ENCODE measurements at places on chromosomes 4 and X.

DNA sequence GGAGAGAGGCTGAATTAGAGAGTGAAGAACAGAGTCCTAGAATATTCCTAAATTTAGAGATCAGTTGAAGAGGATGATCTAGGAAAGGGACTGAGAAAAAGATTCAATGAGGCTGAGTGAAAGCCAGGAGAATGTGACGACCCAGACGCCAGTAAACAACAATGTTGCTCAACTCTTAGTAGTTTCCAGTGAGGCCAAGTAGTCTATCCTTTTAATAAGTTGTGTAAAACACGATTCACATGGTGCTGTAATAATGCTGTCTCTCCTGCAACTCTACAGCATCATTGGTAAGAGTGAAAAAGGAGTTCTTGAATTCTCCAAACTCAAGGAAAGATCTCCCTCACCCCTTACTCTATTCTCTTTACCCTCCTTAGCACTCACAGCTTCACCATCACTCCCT, 140.3 kb downstream of the CFAP299 start:
- no peak overlapping the region for H3K27ac ChIP-seq
- no peak overlapping the region for H3K4me3 ChIP-seq
- no peak for DNase-seq
- no peaks in the 10 kb centered on the region for H3K36me3 ChIP-seq

GRCh38 chr4:21991050-21991449, 42.5 kb upstream of the KCNIP4 start:
- no peaks in the 10 kb centered on the region for H3K4me1 ChIP-seq
- no peak overlapping the region for H3K27ac ChIP-seq
- no peak overlapping the region for H3K4me3 ChIP-seq
- no peak for DNase-seq
- H3K36me3 ChIP-seq: no peaks in the 10 kb centered on the region

DNA sequence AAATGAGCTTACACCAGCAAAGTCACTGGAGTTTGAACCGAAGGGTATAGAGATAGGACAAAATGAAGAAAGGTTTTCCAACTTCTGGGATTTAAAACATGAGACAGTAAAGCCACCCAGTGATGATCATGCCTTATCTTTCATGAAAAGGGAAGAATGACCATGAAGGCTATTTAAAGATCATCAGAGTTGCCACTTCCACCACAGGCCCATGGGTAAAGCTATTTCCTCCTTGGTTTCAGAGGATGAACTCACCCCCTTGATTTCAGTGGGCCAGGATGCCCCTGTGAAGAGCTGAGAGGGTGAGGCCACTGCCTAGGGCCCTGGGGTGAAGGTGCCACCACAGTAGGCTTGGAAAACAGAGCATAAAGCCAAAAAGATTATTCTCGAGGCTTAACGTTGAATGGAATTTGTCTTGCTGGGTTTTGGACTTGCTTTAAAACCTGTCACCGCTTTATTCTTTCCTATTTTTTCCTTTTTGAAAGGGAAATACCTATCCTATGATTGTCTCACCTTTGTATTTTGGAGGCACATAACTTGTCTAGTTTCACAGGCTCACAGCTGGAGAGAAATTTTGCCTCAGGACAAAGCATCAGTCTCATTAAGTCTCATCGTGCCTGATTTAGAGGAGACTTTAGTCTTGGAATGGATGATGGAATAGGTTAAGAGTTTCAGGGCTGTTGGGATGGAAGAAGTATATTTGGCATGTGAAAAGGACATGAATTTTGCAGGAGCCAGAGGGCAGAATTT, 254.0 kb downstream of the SNCA start:
- H3K4me3 ChIP-seq: no peak overlapping the region
- H3K27ac ChIP-seq: no peak overlapping the region
- H3K36me3 ChIP-seq: no peaks in the 10 kb centered on the region
- H3K4me1 ChIP-seq: no peaks in the 10 kb centered on the region
- peaks cover 2% of the 10 kb centered on the region for H3K27me3 ChIP-seq

DNA sequence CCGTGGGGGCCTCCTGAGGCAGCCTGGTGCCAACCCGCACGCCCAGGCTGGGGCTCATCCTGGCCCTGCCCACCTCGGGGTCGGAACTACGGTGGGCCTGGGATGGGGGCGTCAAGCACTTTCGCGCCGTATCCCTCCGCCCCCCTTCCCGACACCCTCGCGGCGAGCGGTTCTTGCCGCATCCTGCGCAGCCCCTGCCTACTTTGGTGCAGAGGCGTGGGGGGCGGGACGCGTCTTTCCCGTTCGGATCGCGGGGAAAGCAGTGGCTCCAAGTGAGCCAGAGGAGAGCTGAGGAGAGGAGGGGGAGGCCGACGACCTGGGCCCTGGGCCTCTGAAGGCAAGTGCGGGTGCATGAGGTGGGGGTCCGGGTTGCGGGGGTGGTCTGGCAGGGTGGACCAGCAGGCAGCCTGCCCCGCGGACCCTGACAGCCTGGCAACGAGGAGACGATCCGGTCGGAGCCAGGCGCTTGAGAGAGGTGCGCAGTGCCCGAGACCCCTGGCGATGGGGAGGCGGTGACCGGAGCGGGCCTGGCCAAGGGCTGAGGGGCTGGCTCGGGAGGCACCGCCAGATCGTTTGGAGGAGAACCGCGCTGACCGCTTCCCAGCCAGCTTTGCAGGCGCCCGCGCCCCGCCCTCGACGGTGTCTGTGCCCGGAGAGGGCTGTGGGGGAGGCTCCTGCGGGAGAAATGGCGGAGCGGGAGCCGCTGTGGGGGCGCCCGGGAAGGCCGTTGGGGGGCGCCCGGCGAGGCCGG, at the start of gene GPRASP2:
TSS of gene GPRASP2 (plus strand) at position 233 of the 751 bp plus-strand sequence. CDS start 2,422 bp downstream, outside the sequence.
- H3K36me3 ChIP-seq: no peaks in the 10 kb centered on the region
- H3K4me3 ChIP-seq: peak within 1 kb of the TSS; percentile 79
- H3K27me3 ChIP-seq: peaks cover 13% of the 10 kb centered on the region
- no peak within 1 kb of the TSS for H3K27ac ChIP-seq
- no peak for DNase-seq

- no peaks in the 10 kb centered on the region for H3K27me3 ChIP-seq
- no peak for DNase-seq
- H3K36me3 ChIP-seq: peaks cover 3% of the 10 kb centered on the region
- peak overlapping the region; percentile 30 for H3K27ac ChIP-seq
- peaks cover 19% of the 10 kb centered on the region for H3K4me1 ChIP-seq
Measured at GRCh38 chrX:44871114-44871645, 1.8 kb upstream of the KDM6A start.

DNA sequence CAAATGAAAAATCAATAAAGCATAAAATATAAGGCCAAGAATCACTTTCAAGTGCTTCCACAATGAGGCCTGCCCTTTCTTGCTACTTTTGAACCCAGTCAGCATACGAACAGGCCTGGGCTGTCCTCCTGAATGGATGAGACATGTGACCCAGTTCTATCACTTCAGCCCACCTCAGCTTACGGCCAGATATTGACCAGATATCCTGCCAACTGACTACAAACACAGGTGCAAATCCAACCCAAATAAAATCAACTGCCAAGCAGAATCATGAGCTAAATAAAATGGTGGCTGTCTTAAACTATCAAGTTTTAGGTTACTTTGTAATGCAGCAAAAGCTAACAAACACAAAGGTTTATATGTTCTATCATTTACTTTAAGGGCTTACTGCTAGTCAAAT, 53.7 kb downstream of the PDS5A start:
- no peaks in the 10 kb centered on the region for H3K27me3 ChIP-seq
- no peak for DNase-seq
- no peak overlapping the region for H3K4me3 ChIP-seq
- H3K4me1 ChIP-seq: peaks cover 2% of the 10 kb centered on the region
- H3K27ac ChIP-seq: no peak overlapping the region

GRCh38 chrX:78957768-78958130, 12.6 kb downstream of the P2RY10 start:
- peaks cover 80% of the 10 kb centered on the region for H3K4me1 ChIP-seq
- DNase-seq: no peak
- peak overlapping the region; percentile 67 for H3K4me3 ChIP-seq
- H3K27ac ChIP-seq: peak overlapping the region; percentile 89
- no peaks in the 10 kb centered on the region for H3K27me3 ChIP-seq

- no peaks in the 10 kb centered on the region for H3K27me3 ChIP-seq
- no peak for DNase-seq
- no peak overlapping the region for H3K27ac ChIP-seq
- peaks cover 61% of the 10 kb centered on the region for H3K4me1 ChIP-seq
- H3K36me3 ChIP-seq: peaks cover 7% of the 10 kb centered on the region
Measured at GRCh38 chr4:101295691-101296090, 51.6 kb downstream of the PPP3CA start.
